ENCODE measurements at places on chromosomes 5 and 9.
A peak's percentile ranks its signal among the peaks of the same experiment; 100 is the strongest.

GRCh38 chr9:106947106-106947900 lies 84.3 kb downstream of the ZNF462 start:
- no peak for DNase-seq

DNA sequence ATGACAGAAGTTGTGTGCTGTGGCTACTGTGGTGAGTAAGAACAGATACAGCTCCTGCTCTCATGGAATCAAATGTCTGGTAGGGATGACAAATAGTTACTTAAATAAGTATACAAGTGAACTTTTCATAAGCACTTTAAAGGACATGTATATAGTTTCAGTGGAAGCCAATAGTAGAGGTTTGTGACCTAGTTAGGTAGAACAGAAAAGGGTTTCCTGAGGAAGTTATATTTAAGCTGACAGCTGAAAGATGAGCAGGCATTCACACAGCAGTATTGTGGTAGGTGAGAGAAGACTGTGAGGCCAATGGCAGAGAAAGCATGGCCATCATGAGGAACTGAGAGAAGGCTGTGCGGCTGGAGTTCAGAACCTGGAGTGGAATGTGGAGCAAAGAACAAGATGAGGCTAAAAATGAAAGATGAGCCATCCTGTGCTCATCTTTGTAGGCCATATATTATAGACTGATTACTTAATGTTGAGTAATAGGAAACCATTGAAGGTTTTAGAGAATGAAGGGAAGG lies 15.4 kb downstream of the FAM174A start:
- DNase-seq, result no peak

DNA sequence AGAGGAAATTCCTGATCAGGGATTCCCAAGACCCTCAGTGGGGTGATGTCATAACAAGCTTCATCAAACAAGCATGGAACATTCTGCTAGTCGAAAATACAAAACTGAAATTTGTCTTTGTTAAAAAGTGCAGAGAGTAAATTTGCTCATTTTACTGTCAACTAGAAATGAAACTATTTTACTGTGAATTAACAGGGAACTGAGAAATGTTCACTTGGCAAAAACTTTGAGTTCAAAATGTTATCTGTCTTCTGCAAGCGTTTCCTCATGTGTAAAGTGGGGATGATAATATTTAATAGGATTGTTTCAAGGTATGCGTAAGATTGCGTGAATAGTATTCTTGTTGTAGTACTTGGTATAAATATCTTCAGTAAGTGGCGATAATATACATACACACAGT lies 45.4 kb downstream of the ALDH1A1 start:
- no peak for DNase-seq

DNA sequence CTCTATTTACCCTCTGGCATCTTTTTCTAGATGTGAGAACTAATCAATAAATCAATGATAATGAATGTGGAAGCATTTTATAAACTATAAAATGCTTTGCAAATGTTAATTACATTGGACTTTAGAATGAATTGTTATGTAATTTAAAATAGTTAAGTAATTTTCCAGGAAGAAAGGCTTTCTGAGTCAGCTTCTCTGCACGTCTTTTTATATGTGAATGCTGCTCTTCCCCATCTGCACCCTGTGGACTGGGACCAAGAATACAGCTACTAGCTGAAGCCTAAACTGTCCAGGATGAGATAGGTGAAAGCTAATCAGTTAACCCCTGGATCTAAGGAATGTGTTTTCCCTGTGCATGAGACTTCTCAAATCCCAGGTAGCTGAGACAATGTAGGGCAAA lies 292.9 kb downstream of the NR3C1 start:
- no peak for DNase-seq

DNA sequence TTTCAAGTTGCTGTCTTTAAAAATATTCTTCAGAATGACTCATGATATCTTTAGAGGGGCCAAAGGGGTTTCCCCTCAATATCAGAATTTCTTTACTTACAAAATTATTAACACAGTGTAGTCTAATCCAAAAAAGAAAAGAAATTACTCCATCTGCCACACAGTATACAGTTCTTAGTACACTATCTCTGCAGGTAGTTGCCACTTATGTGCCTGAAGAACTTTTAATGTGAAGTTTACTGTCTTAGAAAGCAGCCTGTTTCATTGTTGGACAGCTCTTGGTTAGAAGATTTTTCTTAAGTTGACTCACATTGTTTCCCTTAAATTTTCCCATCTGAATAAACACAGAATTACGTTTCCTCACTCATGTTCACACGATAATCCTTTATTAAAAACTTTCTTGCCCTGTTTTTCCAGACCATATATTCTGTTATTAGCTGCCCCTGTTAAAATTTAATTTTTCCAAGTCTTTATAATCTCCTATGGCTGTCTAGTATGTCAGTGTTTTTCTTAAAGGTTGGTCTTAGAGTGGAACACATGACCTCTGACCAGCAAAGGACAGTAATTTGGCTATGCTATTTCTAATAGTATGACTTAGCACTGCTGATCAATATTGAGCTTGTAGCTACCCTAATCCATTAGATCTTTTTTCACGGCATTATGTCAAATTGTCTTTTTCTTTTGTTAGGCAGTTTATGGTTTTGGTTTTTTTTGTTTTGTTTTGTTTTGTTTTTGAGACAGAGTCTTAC lies 21.8 kb upstream of the FKTN start:
- DNase-seq, result peak; percentile 19

DNA sequence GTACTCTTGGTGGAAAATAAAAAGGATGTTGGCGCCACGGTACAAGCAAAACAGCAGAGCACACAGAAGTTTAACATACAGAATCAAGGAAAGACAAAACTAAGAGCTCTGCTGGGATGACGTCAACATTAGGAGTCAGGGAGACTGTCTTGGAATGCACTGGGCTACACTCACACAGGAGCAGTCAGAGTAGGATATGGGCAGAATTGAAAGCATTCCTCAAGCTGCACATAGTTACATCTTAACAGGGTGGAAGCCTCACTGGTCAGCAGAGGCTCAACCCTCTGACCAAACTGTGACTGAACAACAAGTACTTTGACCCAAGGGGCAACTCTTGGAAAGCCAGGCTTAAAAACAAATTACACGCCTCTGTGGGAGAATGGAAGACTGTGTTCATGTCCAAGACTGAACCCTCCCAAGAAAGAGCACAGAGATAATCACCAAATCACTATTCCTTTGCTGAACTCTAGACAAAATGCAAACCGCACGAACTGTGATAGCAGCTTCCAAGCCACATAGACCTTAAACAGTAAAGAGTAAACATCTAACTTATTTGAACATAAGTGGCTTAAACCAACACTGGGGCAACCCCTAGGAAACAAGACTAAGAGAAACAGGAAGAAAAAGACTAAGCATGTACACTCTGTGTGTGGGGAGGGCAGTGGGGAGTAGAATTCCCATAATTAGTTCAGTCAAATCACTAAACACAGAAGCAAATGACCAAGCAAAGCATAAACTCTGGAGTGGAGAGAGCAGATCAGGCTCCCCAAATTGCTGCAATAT lies 772.7 kb downstream of the PRELID2 start:
- no peak for DNase-seq

- DNase-seq, result no peak
Observed at GRCh38 chr5:36108758-36109460, 42.2 kb upstream of the UGT3A2 start.

- DNase-seq, result no peak
Observed at GRCh38 chr9:70439991-70440706, 25.7 kb upstream of the KLF9 start.

GRCh38 chr9:129414377-129414992 lies 206.4 kb downstream of the C9orf50 start:
- DNase-seq, result no peak

- no peak for DNase-seq
Observed at GRCh38 chr5:160173-160510, 31.2 kb upstream of the LRRC14B start.

DNA sequence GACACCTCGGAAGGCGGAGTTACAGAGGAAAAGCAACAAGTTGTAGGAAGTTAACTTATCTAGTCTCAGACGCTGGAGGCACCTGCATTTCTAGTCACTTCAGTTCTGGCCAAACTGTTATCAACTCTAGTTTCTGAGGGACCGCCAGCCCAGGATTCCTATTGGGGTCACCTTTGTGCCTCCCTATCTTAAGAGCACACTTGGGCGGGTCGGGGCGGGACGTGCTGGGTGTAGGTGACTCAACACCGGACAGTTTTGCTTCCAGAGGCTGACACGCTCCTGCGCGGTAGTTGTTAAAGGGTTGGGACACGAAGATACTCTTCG lies 679 bp upstream of the KDM4C start:
- peak; percentile 81 for DNase-seq

DNA sequence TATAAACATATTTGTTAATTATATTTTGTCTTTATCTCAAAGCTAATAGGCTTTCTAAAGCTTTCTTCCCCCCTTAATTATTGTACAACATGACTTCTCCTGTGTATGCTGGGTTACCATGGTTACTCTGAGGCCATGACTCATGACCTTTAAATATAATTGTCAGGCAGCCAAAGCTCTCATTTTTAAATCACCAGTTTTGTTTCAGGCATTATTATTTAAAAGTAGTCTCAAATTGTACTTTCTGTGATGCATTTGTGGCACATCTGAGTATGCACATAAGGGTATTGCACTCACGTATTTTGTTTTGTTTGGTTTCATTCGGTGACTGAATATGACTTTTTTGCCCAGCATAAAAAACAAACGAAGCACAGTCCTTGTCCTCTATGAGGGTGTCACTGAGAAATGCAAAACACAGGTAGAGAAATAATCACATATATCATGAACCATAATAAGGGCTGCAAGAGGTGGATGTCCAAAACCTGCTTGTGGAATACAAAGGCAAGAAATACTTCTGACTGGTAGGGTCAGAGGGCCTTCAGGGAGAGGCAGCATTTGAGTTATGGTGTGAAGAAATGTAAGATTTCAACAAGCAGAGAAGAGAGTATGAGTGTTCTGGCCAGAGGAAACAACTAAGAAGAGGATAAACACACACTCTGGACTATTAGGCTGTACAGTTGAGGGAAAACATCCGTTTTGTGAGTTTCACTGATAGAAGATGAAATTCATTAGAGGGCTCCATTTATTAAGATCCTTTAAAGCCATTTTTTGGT lies 2.1 kb downstream of the CCDC192 start:
- peak; percentile 35 for DNase-seq

DNA sequence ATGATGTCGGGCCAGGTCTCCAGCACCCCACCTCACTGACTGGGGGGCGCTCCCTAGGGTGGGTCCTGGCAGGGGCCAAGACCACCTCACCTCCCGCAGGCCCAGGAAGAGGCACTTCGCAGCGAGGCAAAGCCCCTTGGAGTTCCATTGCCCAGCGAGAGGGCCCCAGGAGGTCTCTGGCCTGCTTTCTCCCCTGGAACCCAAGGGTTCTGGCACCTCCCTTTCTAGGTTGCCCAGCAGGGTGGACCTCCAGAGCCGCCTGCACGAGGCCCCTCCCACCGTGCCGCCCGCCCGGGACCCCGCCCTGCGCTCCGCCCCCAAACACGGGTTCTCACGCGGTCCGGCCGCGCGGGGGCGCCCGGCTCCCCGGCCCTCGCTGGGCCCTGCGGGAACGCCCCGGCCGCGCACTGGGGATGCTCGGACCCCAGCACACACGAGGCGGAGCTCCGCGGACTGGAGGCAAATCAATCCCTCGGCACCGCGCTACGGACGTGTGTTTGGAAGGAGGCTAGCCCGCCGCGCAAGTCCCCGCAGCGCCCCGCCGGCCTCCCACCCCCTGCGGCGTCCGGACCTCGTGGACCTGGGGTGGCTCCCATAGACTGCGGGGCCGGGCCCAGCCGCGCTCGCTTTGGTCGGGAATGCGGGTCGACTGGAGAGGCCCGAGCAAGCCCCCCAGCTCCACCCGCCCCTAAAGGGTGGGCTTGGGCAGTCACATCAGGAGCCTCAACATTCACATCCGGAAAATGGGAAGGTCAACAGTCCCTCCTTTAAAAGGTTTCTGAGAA lies 99.5 kb upstream of the LMX1B start:
- peak; percentile 69 for DNase-seq

GRCh38 chr5:67283988-67284487 lies 87.4 kb upstream of the CD180 start:
- no peak for DNase-seq

DNA sequence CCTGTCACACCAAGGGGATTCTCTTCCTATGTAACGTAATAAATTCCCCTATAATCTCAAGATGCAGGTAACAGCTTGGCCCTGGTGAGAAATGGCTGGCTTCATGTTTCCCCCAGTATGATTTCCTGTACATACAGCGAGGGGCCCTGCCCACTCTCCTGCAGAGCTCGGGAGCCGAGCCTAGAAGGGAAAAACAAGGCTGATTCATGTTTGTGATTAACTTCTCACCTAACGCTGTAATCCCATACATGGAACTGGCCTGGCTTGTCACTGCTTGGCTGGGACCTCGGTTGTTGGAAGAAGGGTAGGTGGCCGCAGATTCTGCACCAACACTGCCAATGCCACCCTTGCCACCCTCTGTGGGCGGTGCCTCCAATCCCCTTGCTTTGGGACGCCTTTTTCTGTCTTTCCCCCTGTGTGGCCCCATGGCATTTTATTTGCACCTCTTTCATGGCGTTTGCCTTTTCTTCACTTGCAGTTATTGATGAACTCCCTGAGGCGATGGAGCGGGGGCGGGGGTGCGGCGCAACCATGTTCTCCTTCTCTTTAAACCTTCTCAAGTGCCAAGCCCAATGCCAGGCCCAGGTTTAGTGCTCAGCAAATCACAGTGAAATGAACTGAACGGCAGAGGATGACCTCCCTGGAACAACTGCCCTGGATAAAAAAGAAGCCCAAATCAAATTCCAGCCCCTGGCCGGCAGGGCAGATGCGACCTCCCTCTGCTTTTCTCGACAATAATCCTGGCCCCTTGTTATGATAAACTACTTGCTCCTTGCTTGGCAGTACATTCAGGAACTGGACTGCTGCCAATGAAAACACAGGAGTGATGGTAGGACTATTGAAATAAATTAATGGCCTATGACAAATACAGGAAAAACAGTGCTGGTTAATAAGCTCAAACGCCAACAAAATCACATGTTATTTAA lies 108.1 kb downstream of the TMEM174 start:
- no peak for DNase-seq

DNA sequence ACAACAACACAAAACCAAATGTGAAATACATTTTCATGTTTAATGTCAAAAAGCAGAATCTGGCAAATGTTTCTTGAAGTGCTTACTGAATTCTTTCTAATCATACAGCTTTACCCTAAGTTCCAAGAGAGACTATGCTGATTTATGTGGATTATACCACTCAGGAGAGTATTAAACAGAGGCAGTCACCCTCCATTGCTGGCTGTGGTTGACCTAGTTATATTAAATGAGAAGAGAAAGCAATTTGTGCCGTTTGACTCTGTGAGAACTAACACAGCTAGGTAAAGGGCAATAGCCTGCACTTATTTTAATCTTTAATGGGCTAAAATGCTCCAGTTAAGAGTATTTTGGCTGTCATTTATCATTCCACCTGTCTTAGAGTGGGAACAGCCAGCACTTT lies 62.6 kb downstream of the ELL2 start:
- DNase-seq, result no peak

GRCh38 chr5:105963696-105964255 lies 1707.0 kb downstream of the EFNA5 start:
- no peak for DNase-seq
